ENCODE measurements at places on chromosomes 7 and 10. TPM values are rescaled to one million over a fixed set of nuclear protein-coding genes. Genes with fewer than 3 reads are reported as not detected.

DNA sequence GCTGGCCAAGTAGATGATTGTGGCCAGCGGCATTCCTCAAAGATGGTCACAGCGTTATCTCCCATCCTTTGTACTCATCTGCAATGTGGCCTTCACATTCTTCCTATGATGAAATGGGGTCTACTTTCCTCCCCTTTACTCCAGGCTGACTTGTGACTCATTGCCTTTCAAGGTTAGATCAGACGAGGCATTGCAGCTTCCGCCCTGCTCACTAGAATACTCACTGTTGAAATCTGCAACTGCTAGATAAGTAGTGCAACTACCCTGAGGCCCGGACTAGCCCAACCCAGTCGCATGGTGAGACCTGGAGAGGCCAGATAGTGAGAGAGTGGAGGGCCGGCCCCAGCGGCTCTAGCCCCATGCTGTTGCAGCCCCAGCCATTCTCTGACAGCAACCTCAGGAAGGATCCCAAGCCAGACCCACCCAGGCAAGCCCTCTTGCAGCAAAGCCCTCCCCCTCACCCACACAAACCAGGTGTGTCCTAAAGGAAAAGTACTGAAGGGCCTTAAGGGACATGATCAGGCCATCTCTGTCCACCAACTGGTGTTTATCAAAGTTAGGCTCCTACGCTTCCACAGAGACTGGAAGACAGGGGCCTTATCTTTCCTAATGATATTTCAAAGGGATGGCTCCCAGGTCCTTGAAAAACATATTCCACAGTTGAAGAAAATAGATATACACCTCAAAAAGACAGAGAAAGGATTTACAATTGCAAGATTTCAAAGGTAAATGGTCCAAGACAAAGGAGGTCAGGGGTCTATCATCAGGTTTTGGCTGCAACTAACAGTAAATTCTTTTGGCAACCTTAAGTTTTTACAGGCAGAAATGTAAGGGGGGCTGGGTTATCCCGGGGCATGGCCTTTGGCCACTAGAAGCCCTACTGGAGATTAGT, 107.2 kb upstream of the TRIM24 start:
- no peaks in the 10 kb centered on the region for H3K4me1 ChIP-seq
- DNase-seq = no peak
- no peak overlapping the region for H3K27ac ChIP-seq
- H3K4me3 ChIP-seq = no peak overlapping the region
- H3K27me3 ChIP-seq = no peaks in the 10 kb centered on the region
- no peaks in the 10 kb centered on the region for H3K36me3 ChIP-seq

DNA sequence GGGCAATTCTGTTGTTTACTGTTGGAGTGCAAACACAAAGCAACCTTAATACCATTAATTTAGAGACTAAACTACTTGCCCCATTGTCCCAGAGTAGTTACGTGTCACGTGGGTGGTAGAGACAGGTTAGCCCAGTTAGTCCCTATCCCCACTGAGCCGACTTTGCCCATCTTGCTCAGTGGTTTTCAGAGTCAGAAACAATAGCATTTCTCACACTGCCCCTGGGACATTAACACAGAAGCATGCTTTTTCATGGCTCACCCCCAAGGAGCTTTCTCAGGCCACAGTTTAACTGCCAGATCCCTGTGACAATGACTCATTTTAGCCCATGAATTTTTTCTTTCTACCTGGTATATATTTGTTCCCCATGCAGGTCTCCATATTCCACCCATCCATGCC, 271.0 kb downstream of the POU6F2 start:
- no peak overlapping the region for H3K27ac ChIP-seq
- H3K36me3 ChIP-seq = no peaks in the 10 kb centered on the region
- H3K4me3 ChIP-seq = no peak overlapping the region
- DNase-seq = no peak
- no peaks in the 10 kb centered on the region for H3K27me3 ChIP-seq

- no peak for DNase-seq
- no peak overlapping the region for H3K4me3 ChIP-seq
- H3K27me3 ChIP-seq = no peaks in the 10 kb centered on the region
- H3K27ac ChIP-seq = no peak overlapping the region
- H3K36me3 ChIP-seq = no peaks in the 10 kb centered on the region
Measured at GRCh38 chr10:15620337-15620736, 99.4 kb downstream of the ITGA8 start.

DNA sequence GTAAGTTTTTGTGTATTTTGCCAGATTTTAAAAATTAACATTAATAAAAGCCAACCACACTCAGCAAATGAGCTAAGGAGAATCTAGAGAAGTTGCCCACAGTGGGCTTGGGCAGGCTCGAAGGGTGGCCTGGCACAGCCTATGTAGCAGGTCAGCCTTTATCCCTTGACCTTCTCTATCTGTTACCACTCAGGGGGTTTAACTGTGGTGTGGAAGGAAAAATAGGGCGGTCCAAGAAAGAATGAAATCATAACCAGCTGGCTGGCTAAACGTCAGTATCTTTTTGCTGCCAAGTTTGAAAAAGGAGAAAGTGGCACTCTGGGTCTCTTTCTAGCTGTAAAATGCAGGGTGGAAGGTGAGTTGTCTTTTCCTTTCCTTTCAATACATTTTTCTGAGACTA, 130.3 kb upstream of the ASAH2 start:
- H3K36me3 ChIP-seq = no peaks in the 10 kb centered on the region
- DNase-seq = no peak
- no peak overlapping the region for H3K27ac ChIP-seq
- H3K27me3 ChIP-seq = no peaks in the 10 kb centered on the region
- no peak overlapping the region for H3K4me3 ChIP-seq

- H3K27me3 ChIP-seq = no peaks in the 10 kb centered on the region
- no peak for DNase-seq
- no peak overlapping the region for H3K4me3 ChIP-seq
- peaks cover 39% of the 10 kb centered on the region for H3K4me1 ChIP-seq
- peak overlapping the region; percentile 87 for H3K27ac ChIP-seq
Measured at GRCh38 chr10:102634686-102635085, 9.6 kb upstream of the TRIM8 start.

- H3K36me3 ChIP-seq = no peaks in the 10 kb centered on the region
- H3K27me3 ChIP-seq = no peaks in the 10 kb centered on the region
- no peak overlapping the region for H3K27ac ChIP-seq
- no peaks in the 10 kb centered on the region for H3K4me1 ChIP-seq
- DNase-seq = peak; percentile 74
- no peak overlapping the region for H3K4me3 ChIP-seq
Measured at GRCh38 chr7:40604601-40605438, 470.0 kb downstream of the SUGCT start.

GRCh38 chr7:17968791-17969715, 28.8 kb upstream of the SNX13 start:
- H3K27me3 ChIP-seq = no peaks in the 10 kb centered on the region
- no peaks in the 10 kb centered on the region for H3K36me3 ChIP-seq
- H3K4me1 ChIP-seq = no peaks in the 10 kb centered on the region

- no peak for DNase-seq
- no peak overlapping the region for H3K27ac ChIP-seq
- H3K36me3 ChIP-seq = no peaks in the 10 kb centered on the region
- H3K4me3 ChIP-seq = no peak overlapping the region
Measured at GRCh38 chr7:33261585-33261984, 132.2 kb downstream of the BBS9 start.

DNA sequence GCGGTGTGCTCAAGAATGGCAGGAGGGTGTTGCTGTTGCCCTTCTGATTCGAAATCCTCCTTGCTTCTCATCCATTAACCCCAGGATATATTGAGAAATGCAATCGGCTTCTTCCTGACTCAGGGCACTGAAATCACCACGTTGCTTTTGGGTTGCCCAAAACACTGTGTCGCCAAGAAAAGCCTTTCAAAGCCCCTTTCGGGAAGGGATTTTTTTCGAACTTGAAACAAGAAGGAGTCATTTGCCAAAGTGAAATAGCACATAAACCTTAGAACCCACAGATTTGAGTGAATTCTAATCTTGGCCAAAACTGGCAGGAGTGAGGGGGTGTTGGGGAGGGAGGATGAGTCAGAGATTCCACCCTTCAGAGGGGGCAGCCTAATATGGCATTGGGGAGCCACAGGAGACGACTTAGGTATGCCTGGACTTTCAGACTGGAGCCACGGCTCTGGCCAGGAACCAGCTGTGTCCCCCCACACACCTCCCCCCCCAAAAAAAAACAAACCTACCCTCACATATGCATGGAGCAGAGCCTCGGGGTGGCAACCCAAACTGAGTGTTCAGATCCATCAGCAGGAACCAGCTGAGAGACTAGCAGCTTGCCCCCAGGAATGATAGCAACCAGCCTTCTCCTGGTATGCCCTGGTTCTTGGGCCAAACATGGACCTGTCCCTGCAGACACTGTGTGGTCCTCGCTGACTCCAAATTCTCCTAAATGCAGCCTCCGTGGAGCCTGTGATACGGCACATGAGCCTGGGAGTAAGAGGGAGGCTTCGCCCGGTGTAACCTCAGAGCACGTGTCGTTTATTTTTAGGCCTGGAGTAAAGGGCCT, 138.4 kb downstream of the FGFR2 start:
- H3K27me3 ChIP-seq = no peaks in the 10 kb centered on the region
- no peak overlapping the region for H3K4me3 ChIP-seq
- no peaks in the 10 kb centered on the region for H3K4me1 ChIP-seq
- no peak overlapping the region for H3K27ac ChIP-seq
- DNase-seq = no peak

PSAP gene
- 855 TPM for total RNA-seq

MALRD1 gene
- 2.7 TPM for total RNA-seq

C10orf62 gene
- not detected for total RNA-seq

AGAP5 gene
- total RNA-seq = 25.1 TPM

GPR26 gene
- not detected for total RNA-seq

GPR146 gene
- 29.9 TPM for total RNA-seq

Data from upper lobe of left lung (tissue), 6 donors.